Astrocyte (in vitro differentiated cells and primary cell): ENCODE measurements at places on chromosomes 1 and 21. TPM values are rescaled to one million over a fixed set of nuclear protein-coding genes. Genes with fewer than 3 reads are reported as not detected.

GRCh38 chr1:239840790-239841189, 250.9 kb upstream of the FMN2 start:
- no peaks in the 10 kb centered on the region for H3K4me1 ChIP-seq
- no peak for DNase-seq
- H3K36me3 ChIP-seq, result no peaks in the 10 kb centered on the region
- H3K27me3 ChIP-seq, result no peaks in the 10 kb centered on the region

DNA sequence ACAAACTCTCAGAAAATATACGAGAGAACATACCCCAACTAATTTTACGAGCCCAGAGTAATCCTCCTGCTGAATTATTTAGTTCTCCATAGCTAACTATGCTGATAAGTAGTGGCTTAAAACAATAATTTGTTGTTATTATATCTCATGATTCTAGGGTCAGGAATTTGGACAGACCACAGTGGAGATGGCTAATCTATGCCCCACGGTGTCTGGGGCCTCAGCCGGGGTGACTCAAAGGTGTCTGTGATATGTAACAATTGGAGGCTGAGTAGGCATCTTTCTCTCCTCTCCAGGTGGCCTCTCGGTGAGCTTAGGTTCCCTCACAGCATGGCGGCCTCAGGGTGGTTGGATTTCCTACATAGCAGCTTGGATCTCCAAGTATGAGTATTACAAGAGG, 35.4 kb upstream of the FOXO6 start:
- no peaks in the 10 kb centered on the region for H3K36me3 ChIP-seq
- peaks cover 3% of the 10 kb centered on the region for H3K27me3 ChIP-seq
- peak; percentile 55 for DNase-seq
- no peak overlapping the region for H3K27ac ChIP-seq
- no peak overlapping the region for H3K4me3 ChIP-seq
- no peaks in the 10 kb centered on the region for H3K4me1 ChIP-seq

GRCh38 chr1:157105298-157105987, 5.8 kb upstream of the ETV3L start:
- H3K4me3 ChIP-seq, result no peak overlapping the region
- H3K27me3 ChIP-seq, result no peaks in the 10 kb centered on the region
- H3K4me1 ChIP-seq, result peaks cover 31% of the 10 kb centered on the region
- no peaks in the 10 kb centered on the region for H3K36me3 ChIP-seq
- DNase-seq, result no peak

GRCh38 chr1:153577624-153578051, 12.0 kb upstream of the S100A2 start:
- no peaks in the 10 kb centered on the region for H3K36me3 ChIP-seq
- peaks cover 9% of the 10 kb centered on the region for H3K4me1 ChIP-seq

DNA sequence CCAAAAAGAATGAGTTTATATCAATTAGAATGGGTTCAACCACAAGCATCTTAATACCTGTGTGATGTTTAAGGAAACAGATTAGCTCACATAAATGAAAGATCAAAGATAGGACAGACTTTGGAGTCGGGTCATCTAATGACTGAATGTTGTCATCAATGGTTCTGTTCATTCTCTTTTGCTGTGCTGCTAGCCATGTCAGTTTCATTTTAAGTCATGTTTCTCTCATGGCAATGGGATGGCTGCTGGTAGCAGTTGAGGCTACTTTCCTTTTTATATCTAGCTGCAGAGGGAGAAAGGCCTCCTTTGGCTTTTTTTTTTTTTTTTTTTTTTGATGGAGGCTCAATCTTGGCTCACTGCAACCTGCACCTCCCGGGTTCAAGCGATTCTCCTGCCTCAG, 86.9 kb upstream of the SPAG17 start:
- no peaks in the 10 kb centered on the region for H3K27me3 ChIP-seq
- no peak overlapping the region for H3K27ac ChIP-seq
- no peaks in the 10 kb centered on the region for H3K4me1 ChIP-seq
- H3K36me3 ChIP-seq, result no peaks in the 10 kb centered on the region
- DNase-seq, result no peak
- H3K4me3 ChIP-seq, result no peak overlapping the region

GRCh38 chr1:94304553-94304952, 67.2 kb upstream of the ARHGAP29 start:
- H3K4me1 ChIP-seq, result peaks cover 29% of the 10 kb centered on the region
- no peak overlapping the region for H3K27ac ChIP-seq
- H3K36me3 ChIP-seq, result no peaks in the 10 kb centered on the region
- H3K4me3 ChIP-seq, result no peak overlapping the region
- H3K27me3 ChIP-seq, result no peaks in the 10 kb centered on the region

TSPEAR gene
- total RNA-seq, result not detected in 2 replicates
